ENCODE measurements at places on chromosomes 13 and 19.

- no peak for DNase-seq
Measured at GRCh38 chr19:18388100-18388959, 2.4 kb downstream of the GDF15 start.

- no peak for DNase-seq
Measured at GRCh38 chr13:65650321-65650720, 1579.8 kb downstream of the PCDH9 start.

DNA sequence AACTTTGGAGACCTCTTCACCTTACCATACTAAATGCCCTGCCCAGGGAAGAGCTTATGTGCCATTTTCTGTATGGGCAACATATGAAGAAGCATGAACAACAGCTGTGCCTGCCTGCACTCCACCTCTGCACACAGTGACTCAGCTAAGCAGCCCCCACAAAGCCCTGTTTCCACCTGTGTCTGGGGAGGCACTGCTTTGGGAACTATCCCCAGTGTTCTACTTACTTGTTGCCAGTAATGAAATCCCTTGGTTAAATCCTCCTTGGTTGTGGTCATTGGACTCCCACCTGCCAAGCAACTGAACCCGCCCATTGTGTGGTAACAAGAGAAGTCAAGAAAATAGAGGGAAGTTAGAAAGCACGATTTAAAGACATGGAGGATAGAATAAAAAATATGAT, 84.6 kb downstream of the NALCN start:
- no peak for DNase-seq

GRCh38 chr19:10404888-10405820, 1.8 kb upstream of the CDC37 start:
- DNase-seq = peak; percentile 38

DNA sequence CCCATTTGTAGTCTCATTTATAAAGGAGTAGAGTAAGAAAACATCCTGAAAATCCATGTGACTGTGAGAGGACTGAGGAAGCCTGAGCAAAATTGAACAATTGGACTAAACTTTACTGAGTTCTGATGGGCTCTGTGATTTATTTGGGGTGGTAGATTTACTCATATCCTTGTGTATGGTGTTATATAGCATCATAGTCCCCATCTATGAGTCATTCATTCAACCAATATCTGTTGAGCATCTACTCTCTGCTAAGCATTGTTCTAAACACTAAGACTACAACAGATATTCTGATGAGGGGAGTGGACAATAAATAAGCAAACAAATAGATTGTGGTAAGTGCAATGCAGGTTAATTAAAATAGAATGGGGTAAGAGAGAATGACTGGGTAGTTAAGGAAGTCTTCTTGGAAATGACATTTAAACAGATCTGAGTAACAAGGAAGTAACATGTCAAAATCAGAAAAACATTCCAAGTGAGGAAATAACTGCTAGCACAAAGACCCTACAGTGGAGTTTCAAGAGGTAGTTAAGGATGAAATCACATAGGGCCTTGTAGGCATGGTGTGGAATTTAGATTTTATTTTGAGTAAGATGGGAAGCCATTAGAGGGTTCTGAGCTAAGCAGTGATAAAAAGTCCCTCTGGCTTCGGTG, 36.3 kb upstream of the MLNR start:
- no peak for DNase-seq

GRCh38 chr19:13573056-13573667, 66.9 kb upstream of the CACNA1A start:
- no peak for DNase-seq

GRCh38 chr13:113489549-113490495, 689 bp downstream of the DCUN1D2 start:
- DNase-seq = peak; percentile 61

DNA sequence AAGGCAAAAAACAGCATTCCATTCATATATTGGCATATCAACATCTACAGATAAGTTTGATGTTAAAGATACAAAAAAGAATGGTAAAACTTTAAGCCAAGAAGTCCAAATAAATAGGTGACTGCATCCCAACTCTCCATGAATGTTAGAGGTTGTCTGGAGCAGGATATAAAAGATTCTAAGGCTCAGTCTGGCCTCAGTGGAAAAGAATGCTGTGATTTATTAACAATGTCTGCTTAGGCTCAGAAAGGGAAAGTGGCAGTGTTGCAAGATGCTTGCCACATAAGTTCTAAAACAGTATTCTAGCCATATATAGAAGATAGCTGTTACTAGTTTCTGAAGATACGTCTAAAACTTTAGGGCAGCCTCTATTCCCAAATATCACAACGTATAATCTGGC, 179.8 kb upstream of the NBEA start:
- no peak for DNase-seq

GRCh38 chr13:43988302-43988701, 108.6 kb downstream of the LACC1 start:
- peak; percentile 26 for DNase-seq

DNA sequence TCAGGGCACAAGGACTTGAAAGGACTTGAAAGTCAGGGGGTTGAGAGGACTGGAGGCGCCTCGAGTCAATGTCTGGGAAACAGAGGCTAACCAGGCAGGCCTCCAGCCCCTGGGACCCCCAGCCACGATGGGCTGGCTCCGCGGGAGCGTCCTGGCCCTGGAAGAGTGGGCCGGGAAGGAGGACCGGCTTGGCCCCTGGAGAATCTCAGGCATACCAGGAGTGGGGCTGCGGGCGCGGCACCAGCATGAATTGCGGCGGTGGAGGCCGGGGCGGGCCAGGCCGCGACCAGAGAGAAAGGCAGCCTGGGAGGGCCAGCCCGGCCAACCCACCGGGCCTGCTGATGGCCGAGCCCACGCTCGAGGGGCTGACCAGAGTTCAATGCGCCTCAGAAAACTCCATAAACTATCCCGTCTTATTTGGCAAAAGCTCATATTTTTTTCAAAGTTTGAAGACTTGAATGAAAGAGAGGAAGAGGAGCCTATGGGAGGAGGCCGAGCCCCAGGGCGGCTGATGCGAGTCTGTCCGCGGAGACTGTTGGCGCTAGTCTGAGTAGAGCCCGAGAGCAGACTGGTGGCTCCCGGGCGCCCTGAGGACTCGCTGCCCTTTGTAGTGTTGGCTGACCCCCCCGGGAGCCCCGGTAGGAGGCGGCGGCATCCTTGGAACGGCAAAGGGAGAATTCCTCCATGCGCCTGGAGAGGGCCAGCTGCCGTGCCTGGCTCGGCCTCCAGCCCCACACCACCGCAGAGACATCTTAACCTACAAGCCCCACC, 68.0 kb downstream of the MLLT1 start:
- no peak for DNase-seq

GRCh38 chr19:55179606-55180484, at the start of gene SYT5:
TSS of gene SYT5 (minus strand) at chr19:55180289. CDS start at chr19:55179041, 1,248 bp downstream.
- DNase-seq = peak; percentile 31

Measured in choroid plexus epithelial cell (primary cell).